ENCODE measurements at places on chromosomes 7 and 10. TPM values are rescaled to one million over a fixed set of nuclear protein-coding genes. Genes with fewer than 3 reads are reported as not detected.

Gene PRLHR
- total RNA-seq: not detected

Gene TRIM50
- total RNA-seq: 0.28 TPM

Gene CAV1
- total RNA-seq: 15.7 TPM

Gene C10orf143
- total RNA-seq: 3.4 TPM

Gene CDH23
- 2.2 TPM for total RNA-seq
